ENCODE measurements at places on chromosomes 13 and 19.

- DNase-seq, result no peak
Observed at GRCh38 chr13:32947411-32948276, 68.6 kb upstream of the KL start.

- DNase-seq, result peak; percentile 59
Observed at GRCh38 chr13:99371956-99372355, 64.8 kb upstream of the GPR183 start.

- DNase-seq, result no peak
Observed at GRCh38 chr13:54337540-54337939, 1308.9 kb downstream of the OLFM4 start.

- no peak for DNase-seq
Observed at GRCh38 chr19:39106194-39106593, 19.4 kb upstream of the PAK4 start.

- DNase-seq, result no peak
Observed at GRCh38 chr19:50000841-50001557, 24.2 kb downstream of the VRK3 start.
